Stimulated activated CD4-positive, alpha-beta T cell treated with anti-CD3 and anti-CD28 coated beads, Interleukin-1b, Interleukin-23, amount 100 ng/mL, for 1 hour (primary cell): ENCODE measurements at places on chromosomes 11 and 22.

GRCh38 chr22:43225609-43226008, 38.7 kb upstream of the TTLL12 start:
- no peak for DNase-seq

GRCh38 chr11:125285844-125286243, 121.3 kb downstream of the PKNOX2 start:
- no peak for DNase-seq

DNA sequence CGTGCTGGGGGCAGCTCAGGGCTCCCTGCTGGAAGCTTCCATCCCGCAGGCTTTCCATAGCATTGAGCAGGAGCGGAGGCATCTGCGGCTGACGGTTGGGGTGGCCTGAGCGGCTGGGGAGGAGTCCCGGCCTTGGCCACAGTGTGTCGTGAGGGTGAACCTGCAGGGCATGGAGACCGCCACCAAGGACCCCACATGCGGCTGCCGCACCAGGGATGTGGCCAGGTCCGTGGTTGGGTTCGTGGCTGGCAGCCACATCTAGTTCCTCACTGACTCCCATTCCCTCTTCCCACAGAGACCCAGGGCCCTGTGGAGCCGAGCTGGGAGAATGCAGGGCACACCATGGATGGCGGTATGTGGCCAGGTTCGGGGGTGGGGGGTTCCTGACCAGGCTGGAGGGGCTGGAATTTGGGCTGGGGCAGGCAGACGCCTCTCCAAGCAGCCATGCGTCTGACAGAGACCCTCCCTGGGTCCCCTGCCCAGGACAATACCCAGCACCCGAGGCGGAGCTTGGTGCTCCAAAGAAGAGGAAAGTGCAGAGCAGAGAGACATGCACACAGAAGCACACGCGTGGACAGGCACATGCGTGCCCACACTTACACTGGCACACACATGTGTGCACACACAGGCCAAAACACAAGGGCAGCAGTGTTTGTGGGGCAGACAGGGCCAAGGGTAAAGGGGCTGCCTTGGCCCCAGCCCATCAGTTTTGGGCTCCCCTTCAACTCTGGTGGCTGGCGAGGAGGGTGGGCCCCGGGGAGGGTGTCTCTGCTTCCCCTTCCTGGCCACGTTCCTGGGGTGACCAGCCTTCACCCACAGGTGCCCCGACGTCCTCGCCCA, 2.7 kb downstream of the MUC5B start:
- DNase-seq, result no peak

- DNase-seq, result no peak
Observed at GRCh38 chr11:73478737-73479347, 102.6 kb downstream of the RELT start.

GRCh38 chr11:113384551-113384950, 3.0 kb upstream of the ANKK1 start:
- DNase-seq, result no peak

GRCh38 chr11:100177651-100178050, 509.4 kb upstream of the ARHGAP42 start:
- no peak for DNase-seq

DNA sequence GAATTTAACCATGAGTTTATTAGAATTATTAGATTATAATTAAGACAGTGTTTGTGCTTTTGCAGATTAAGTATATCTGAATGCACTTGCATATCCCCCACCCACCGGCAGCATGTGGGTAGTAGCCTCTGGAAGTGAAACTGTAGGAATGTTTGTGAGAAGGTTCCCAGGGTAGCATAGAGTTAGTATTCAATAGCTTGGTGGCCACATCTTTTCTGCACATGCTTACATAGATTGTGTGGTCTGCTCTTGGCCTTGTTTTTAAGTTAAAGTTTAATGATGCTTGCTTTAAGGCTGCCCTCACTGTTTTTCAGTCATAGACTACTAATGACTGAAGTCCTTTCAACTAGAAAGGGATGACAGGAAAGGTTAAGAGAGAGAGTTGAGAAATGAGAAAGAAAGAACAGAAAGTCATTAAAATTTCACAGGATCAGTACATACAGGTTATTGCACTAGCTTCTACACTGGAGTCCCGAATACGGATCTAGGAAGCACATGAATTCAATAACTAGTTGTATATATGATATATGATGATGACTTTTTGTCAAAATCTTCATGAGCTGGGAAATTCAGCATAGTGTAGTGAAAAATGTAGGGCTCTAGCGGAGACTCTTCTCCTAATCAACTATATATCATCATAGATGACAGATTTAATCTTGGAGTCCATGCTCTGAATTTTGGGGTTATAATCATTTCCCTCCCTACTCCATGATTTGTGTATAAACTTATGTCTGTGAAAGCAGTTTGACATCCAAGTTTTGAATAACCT, 137.1 kb downstream of the ARHGAP42 start:
- DNase-seq, result no peak

DNA sequence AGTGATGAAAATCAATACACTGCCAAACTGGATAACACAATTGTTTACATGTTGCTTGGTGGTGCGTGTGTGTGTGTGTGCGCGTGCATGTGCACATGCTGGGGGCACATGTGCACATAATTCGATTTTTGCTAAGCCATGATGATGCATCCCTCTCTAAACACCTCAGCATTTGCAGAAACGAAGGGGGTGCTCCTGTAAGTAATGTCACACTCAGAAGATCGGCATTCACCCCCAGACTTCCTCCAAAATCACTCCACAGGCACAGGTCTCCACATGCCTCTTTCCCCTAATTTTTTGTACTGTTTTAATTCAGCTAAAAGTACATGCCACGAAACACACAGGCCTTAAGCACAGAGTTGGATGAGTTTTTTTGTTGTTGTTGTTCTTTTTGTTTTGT, 341.5 kb downstream of the SHANK2 start:
- DNase-seq, result no peak

GRCh38 chr11:16857186-16857585, 118.7 kb downstream of the C11orf58 start:
- no peak for DNase-seq

DNA sequence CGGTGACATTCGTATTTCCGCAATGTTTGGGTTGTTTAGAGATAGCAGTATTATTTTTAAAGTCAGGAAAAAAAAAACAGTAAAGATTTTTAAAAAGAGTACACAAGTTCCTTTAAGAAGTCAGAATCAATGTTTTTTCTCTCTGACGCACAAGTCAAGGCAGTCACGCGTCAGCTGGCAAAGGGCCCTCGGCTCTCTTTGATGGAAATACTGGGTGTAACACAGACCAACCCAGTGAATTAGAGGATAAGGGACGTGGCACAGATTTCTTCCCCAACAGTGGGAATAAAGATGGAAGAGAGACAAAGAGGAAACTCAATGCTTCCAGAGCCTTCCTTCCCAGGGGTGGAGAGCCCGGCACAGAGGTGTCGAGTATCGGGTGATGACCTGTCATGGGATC, 13.4 kb downstream of the ASCC2 start:
- DNase-seq, result no peak

- no peak for DNase-seq
Observed at GRCh38 chr11:35030716-35031213, 108.2 kb upstream of the CD44 start.

DNA sequence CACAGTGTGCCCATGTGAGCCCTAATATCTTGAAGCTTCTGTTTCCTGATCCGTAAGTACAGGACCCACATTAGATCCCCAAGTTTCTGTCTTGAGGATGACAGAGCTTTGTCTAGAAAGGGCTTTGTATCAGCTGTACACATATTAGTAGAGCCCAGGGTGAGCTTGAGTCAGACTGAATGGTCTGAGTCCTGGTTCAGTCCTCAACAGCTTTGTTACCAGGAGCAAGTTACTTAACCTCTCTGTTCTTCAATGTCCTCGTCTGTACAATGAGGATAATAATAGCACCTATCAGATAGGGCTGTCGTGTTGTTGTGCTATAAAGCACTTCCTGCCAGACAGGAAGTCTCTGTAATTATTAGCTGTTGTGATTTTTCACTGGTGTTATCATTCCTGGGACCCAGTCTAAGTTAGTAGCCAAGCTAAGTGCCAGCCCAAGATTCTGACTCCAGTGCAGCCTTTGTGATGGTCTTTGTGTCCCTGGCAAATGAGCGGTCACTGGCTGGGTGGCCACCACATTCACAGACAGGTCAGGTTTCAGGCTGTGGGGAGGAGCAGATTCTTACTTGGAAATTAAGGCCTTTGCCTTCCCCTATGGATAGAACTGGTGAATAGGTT, 6.8 kb downstream of the TOM1 start:
- no peak for DNase-seq

- DNase-seq, result no peak
Observed at GRCh38 chr11:112972399-112973145, 11.4 kb downstream of the NCAM1 start.

- DNase-seq, result no peak
Observed at GRCh38 chr11:32440916-32441315, 5.6 kb upstream of the WT1 start.

GRCh38 chr11:82634091-82634490, 99.6 kb downstream of the FAM181B start:
- DNase-seq, result no peak

DNA sequence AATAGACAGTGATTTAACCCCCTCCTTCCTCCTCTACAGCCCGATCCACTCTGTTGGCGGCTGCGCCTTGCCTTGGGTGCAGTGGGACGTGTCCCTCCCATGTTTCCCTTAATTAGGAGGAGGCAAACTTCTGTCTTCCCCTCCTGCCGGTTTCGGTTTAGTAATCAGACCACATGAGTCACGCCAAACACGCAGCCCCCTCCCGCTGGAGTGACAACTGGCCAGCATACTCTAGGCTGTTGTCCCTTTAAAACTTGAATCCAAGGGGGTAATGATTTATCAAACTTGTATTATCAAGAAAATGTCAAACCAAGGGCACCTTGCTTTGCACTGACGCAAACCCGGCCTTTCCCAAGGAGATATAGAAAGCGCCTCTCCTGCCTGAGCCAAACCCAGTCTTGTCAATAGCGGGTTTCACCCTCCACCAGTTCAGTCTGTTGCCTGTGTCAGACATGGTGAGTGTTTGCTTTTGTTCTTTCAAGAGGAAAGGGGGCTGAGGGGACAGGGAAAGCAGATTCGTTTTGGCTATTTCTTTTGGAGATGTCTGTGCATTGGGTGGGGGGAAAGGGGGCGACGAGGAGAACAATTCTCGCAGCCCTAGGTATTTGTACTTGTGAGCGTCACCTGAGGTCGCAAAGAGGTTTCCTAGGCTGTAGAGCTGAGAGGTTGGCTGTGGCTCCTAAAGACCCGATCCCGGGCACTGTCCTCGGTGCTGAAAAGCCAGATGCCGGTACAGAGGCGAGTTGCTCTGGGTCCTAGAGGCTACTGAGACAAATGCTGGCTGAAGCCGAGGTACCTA, at the start of gene SLC6A5:
SLC6A5 (plus strand) TSS at position 388 of the 799 bp plus-strand sequence; CDS start at position 453, 65 bp downstream.
- no peak for DNase-seq
